ENCODE measurements at places on chromosomes 2 and 18.

- no peak for DNase-seq
Observed at GRCh38 chr2:108605947-108606346, 71.7 kb downstream of the LIMS1 start.

- no peak for DNase-seq
Observed at GRCh38 chr2:147511491-147511948, 333.3 kb upstream of the ACVR2A start.

- DNase-seq = no peak
Observed at GRCh38 chr18:48419277-48420022, 10.3 kb upstream of the ZBTB7C start.

DNA sequence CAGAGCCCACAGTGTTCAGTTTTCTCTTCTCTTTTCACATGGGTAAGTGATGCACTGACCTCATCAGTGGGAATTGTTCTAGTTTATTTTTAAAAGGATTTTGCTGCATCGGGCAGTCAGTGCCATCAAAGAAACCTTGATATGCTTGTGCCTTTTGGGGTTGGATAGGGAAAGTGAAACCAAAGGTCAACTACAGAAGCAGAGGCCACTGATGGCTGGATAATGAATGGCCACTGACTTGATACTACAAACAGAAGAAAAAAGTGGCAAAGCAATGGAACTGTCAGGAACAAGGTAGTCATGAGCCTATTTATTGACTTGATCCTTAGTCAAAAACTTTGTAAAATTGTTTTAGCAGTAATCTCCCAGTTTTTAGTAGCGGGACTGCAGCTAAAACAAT lies 636.3 kb upstream of the ZEB2 start:
- no peak for DNase-seq

DNA sequence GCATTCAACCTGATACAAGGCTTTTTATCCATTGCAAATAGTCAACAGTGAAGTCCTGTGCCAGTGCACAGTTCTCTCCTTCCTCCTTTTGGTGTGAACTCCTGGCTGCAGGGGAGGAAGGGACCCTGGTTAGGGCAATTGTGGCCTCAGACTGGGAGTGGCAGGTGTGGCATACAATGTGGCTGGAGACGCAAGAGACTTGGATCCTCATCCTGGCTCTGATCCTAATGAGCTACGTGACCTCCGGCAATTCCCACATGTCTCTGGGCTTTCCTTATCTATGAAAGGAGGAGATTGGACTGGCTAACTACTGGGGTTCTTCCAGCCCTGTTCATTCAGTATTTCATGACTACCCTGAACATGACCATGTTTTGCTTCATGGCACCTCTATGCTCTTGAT lies 10.5 kb upstream of the IL1A start:
- DNase-seq = no peak

GRCh38 chr18:76456823-76457222 lies 38.2 kb downstream of the ZNF516 start:
- no peak for DNase-seq

DNA sequence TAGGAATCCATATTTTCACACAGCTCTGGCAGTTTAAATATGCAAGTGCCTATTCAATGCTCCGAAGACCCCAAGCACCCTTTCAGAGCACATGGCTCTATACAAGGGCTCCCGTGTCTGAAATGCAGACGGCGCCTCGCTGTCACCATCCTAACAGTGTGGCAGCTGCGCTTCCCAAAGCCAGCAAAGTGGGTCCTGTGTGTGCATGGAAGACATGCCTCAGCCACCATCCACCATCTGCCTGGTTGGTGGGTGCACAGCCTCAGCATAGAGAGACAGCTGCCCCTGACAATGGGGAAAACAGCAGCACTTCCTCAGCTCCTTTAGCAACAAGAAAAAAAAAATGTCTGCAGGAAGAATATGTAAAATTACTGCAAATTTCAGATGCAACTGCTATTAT lies 218.1 kb downstream of the SP3 start:
- DNase-seq = peak; percentile 50

DNA sequence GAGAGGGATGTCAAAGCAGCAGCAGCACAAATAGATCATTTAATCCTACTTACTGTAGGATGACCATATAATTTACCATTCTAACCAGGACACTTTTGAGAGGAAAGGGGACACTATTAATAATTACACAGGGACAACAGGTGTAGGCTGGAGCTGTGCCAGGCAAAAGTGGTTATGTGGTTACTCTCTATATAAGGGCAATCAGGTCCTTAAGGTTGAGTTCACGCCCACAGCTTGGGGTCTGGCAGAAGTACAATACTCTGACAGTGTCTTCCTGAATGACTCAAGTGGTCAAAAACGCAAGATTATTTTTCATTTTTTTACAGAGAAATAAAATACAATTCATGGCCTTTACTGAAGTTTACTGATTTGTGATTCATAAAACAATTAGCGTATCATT lies 2.8 kb downstream of the PREPL start:
- DNase-seq = no peak

Data from spinal cord (tissue), 10 donors.